Right atrium auricular region (tissue), 2 donors: ENCODE measurements at places on chromosomes 11 and 22. TPM values are rescaled to one million over a fixed set of nuclear protein-coding genes. Genes with fewer than 3 reads are reported as not detected.

GRCh38 chr11:12995188-12995587, 13.9 kb upstream of the RASSF10 start:
- H3K4me3 ChIP-seq = no peak overlapping the region
- H3K36me3 ChIP-seq = no peaks in the 10 kb centered on the region
- H3K27me3 ChIP-seq = no peaks in the 10 kb centered on the region
- H3K4me1 ChIP-seq = no peaks in the 10 kb centered on the region

ABTB2 gene
- 27.4 TPM for total RNA-seq

CD82 gene
- total RNA-seq = 6.8 TPM

- H3K4me1 ChIP-seq = peaks cover 56% of the 10 kb centered on the region
- no peaks in the 10 kb centered on the region for H3K36me3 ChIP-seq
- DNase-seq = peak; percentile 94
- no peak overlapping the region for H3K4me3 ChIP-seq
- H3K27ac ChIP-seq = peak overlapping the region; percentile 73
These were observed 70.2 kb upstream of the EED start for GRCh38 chr11:86174101-86175046.

- H3K27me3 ChIP-seq = peaks cover 3% of the 10 kb centered on the region
- no peak for DNase-seq
- H3K36me3 ChIP-seq = no peaks in the 10 kb centered on the region
- H3K27ac ChIP-seq = no peak overlapping the region
- no peak overlapping the region for H3K4me3 ChIP-seq
These were observed 48.6 kb downstream of the ELFN2 start for GRCh38 chr22:37378642-37379058.

DNA sequence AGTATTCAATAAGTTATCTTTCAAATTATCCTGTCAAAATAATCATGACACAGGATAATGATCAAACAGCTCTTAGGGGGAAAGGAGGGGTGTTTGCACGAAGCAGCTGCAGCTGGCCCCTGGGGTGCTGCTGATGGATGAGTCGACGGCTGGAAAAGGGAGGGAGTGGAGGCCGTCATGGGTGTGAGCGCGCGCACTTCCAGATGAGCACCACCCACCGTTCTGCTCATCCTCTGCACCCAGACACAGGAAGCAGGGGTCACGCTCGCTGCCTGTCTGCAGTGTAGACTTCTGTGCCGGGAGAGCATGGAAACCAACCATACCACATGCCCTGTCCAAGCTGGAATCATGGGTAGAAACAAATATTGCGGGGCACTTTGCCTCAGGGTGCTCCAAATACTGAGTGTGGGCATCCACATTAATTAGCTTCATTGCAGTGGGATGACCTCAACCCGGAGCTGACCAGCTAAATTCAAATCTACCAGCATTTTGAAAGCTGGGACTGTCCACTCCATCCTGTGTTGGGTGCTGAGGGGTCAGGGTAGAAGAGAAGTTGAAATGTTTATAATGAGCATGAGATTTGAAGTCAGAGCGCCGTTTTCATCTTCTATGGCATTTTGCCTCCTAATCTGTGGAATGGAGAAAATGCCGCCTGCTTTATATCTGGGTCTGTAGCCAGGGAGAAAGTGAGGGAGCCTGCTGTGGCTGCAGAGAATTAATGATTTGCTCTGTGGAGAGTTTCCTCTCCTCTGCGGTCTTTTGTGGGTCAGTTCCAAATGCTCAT, 802.4 kb downstream of the TBC1D22A start:
- DNase-seq = peak; percentile 34
- H3K27me3 ChIP-seq = no peaks in the 10 kb centered on the region
- no peak overlapping the region for H3K27ac ChIP-seq
- H3K4me1 ChIP-seq = no peaks in the 10 kb centered on the region

DNA sequence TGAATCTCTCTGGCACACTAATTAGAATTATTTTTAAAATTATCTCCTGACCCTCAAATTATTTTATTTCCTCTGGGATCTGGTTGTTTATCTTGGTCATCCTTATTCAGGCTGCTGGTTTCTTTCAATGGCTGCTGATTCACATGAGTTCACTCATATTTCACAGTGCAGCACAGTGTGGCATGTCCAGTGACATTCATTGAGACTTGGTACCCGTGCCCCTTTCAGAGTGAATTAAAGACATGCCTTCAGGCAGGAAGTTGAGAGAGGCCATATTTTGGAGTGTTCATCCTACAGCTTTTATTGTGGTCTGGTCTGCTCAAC, 13.5 kb downstream of the DCPS start:
- no peaks in the 10 kb centered on the region for H3K36me3 ChIP-seq
- H3K27me3 ChIP-seq = no peaks in the 10 kb centered on the region
- peaks cover 41% of the 10 kb centered on the region for H3K4me1 ChIP-seq
- H3K27ac ChIP-seq = peak overlapping the region; percentile 88
- no peak for DNase-seq

P2RY6 gene
- total RNA-seq = 1.9 TPM

DNA sequence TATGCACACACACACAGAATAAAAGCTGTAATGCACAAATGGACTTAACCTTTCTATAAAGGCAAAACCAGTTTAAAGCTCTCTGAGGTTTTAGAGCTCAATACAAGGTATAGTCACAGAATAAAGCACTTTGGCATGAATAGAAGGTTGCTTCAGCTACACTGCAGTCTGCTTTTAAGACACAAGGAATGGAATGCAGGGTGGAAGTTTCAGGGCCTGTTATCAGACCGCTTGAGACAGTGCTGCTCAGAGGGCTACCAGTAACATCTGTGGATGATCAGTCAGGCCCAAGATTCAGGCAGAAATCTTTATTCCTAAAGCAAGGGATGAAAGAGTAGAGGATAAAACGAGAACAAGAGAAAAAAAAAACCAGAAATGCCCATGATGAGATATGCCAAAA, 46.7 kb downstream of the CD44 start:
- peaks cover 13% of the 10 kb centered on the region for H3K36me3 ChIP-seq
- H3K27ac ChIP-seq = no peak overlapping the region
- no peak for DNase-seq
- H3K27me3 ChIP-seq = no peaks in the 10 kb centered on the region
- no peak overlapping the region for H3K4me3 ChIP-seq
- H3K4me1 ChIP-seq = no peaks in the 10 kb centered on the region

DNA sequence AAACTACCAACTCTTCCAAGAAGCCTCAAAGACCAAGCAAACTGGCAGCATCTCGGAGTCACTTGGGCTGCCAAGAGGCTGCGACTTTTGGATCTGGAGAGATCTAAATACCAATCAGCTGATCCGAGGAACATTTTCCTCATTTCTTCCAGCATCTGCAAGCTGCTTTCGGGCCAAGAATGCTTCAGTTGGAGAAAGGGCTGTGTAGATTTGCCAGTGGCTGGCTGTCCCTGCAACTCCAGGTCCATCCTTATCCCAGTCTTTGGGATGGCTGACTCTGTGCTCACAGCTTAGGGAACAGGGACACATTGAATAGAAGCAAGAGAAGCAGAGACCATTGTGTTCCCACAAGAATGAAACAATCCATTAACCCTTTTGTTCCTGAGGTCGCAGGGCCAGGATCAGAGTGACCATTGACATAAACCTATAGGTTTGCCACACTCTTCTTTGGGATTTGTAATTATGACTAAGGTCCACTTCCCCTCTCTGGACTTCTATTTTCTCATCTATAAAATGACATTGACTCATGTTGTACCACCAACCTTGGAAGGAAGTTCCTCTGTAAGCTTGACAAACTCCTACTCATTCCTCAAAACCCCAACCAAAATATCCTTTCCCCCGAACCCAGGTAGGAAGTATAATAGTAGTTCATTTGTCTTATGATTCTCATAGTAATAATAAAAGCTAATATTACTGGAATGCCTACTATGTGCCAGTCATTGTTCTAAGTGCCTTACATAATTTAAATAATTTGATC, 340.8 kb downstream of the MN1 start:
- H3K4me3 ChIP-seq = no peak overlapping the region
- H3K36me3 ChIP-seq = no peaks in the 10 kb centered on the region
- no peaks in the 10 kb centered on the region for H3K27me3 ChIP-seq
- DNase-seq = peak; percentile 80

- H3K27ac ChIP-seq = no peak overlapping the region
- DNase-seq = no peak
- H3K36me3 ChIP-seq = no peaks in the 10 kb centered on the region
- H3K4me3 ChIP-seq = no peak overlapping the region
These were observed 1.2 kb upstream of the CEP126 start for GRCh38 chr11:101913656-101914055.

- H3K4me1 ChIP-seq = peaks cover 11% of the 10 kb centered on the region
- no peak for DNase-seq
- H3K4me3 ChIP-seq = no peak overlapping the region
- no peaks in the 10 kb centered on the region for H3K27me3 ChIP-seq
- no peak overlapping the region for H3K27ac ChIP-seq
These were observed 33.9 kb upstream of the TEAD1 start for GRCh38 chr11:12640355-12640754.

SF3B2 gene
- total RNA-seq = 62.5 TPM

- H3K4me1 ChIP-seq = no peaks in the 10 kb centered on the region
- no peak overlapping the region for H3K27ac ChIP-seq
- no peaks in the 10 kb centered on the region for H3K36me3 ChIP-seq
- DNase-seq = no peak
- H3K27me3 ChIP-seq = no peaks in the 10 kb centered on the region
- H3K4me3 ChIP-seq = no peak overlapping the region
These were observed 74.7 kb downstream of the MPPED2 start for GRCh38 chr11:30511408-30511807.

CCDC87 gene
- total RNA-seq = 0.86 TPM

C11orf87 gene
- total RNA-seq = not detected

DNA sequence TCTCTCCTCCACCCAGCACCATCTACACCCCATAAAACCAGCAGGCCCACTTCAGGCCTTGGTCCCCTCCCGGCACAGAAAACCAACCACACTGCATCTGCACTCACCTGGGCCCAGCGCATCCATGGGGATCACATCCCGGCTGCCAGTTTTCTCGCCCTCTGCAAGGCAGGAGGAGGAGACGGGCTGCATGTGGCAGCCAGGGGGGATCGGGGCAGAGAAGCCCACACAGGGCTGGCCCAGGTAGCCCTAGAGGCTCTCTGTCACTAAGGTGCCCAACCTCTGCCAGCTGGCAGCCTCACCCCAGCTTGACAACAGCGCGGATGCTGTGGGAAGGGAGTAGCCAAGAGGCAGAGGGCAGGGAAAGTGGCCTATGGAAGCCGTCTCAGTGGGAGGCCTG, 30.6 kb upstream of the TXNRD2 start:
- peaks cover 8% of the 10 kb centered on the region for H3K4me1 ChIP-seq
- no peak overlapping the region for H3K4me3 ChIP-seq
- no peak for DNase-seq
- H3K27me3 ChIP-seq = no peaks in the 10 kb centered on the region

DNA sequence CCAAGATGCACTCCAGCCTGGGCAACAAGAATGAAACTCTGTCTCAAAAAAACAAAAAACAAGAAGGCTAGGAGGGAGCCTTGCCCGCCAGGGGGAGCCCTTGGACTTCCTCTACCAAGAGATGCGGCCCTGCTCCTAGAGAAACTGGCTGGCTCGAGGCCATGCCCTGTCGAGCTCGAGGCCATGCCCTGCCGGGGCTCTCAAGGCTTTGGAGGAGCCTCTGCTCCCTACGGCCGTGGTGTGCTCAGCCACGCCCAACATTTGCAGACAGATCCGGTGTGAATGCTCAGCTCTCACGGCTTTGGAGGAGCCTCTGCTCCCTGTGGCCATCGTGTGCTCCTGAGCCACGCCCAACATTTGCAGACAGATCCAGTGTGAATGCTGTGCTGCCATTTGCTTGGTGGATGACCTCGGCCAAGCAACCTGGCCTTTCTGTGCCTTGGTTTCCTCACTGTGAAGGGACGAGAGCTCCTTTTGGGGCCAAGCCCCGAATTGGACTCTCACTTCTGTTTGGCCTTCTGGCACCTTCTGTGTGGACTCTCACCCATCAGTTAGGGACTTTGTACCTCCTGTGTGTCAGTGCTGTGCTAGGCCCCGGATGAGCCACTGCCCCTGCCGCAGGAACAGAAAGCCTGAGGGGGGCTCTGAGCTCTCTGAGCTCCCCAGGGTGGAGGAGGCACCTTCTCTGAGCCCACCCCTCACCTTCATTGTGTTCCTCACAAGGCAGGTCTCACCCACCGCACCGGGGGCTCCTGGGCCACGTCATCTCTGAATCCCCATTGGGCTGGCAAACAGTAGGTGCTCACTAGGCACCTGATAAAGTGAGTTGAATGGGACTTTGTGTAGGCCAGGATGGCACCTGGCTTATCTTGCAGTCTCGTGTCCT, 14.1 kb downstream of the C11orf24 start:
- DNase-seq = peak; percentile 98
- H3K4me3 ChIP-seq = no peak overlapping the region
- peaks cover 21% of the 10 kb centered on the region for H3K36me3 ChIP-seq
- H3K27ac ChIP-seq = no peak overlapping the region

- no peaks in the 10 kb centered on the region for H3K27me3 ChIP-seq
- H3K4me3 ChIP-seq = no peak overlapping the region
- H3K27ac ChIP-seq = no peak overlapping the region
- no peak for DNase-seq
- H3K36me3 ChIP-seq = no peaks in the 10 kb centered on the region
- no peaks in the 10 kb centered on the region for H3K4me1 ChIP-seq
These were observed 63.0 kb upstream of the ALX4 start for GRCh38 chr11:44372989-44373388.

- DNase-seq = no peak
- H3K27ac ChIP-seq = no peak overlapping the region
- H3K36me3 ChIP-seq = no peaks in the 10 kb centered on the region
- H3K4me3 ChIP-seq = peak overlapping the region; percentile 47
These were observed 965 bp upstream of the PAMR1 start for GRCh38 chr11:35526370-35526792.

CRACR2B gene
- 29.7 TPM for total RNA-seq

GRCh38 chr11:17014321-17014832, at the start of gene PLEKHA7:
PLEKHA7 (minus strand) TSS chr11:17014414; CDS start chr11:17014401, 13 bp downstream.
- no peak for DNase-seq
- no peaks in the 10 kb centered on the region for H3K27me3 ChIP-seq
- H3K4me3 ChIP-seq = peak within 1 kb of the TSS; percentile 85
- peaks cover 7% of the 10 kb centered on the region for H3K4me1 ChIP-seq
- no peaks in the 10 kb centered on the region for H3K36me3 ChIP-seq
- peak within 1 kb of the TSS; percentile 66 for H3K27ac ChIP-seq

FOLR2 gene
- total RNA-seq = 10.8 TPM

- no peaks in the 10 kb centered on the region for H3K27me3 ChIP-seq
- H3K36me3 ChIP-seq = peaks cover 58% of the 10 kb centered on the region
- peak overlapping the region; percentile 95 for H3K27ac ChIP-seq
- H3K4me3 ChIP-seq = no peak overlapping the region
- DNase-seq = no peak
These were observed 2.8 kb downstream of the RIC8A start for GRCh38 chr11:210122-210802.

OR52H1 gene
- not detected for total RNA-seq

GRCh38 chr11:12778240-12778905, 104.2 kb downstream of the TEAD1 start:
- H3K4me1 ChIP-seq = no peaks in the 10 kb centered on the region
- H3K4me3 ChIP-seq = no peak overlapping the region
- no peaks in the 10 kb centered on the region for H3K36me3 ChIP-seq
- H3K27ac ChIP-seq = no peak overlapping the region

GRCh38 chr11:130831506-130831905, 84.8 kb downstream of the SNX19 start:
- no peaks in the 10 kb centered on the region for H3K36me3 ChIP-seq
- DNase-seq = no peak
- H3K27me3 ChIP-seq = no peaks in the 10 kb centered on the region
- H3K27ac ChIP-seq = no peak overlapping the region
- peaks cover 37% of the 10 kb centered on the region for H3K4me1 ChIP-seq

- no peaks in the 10 kb centered on the region for H3K36me3 ChIP-seq
- H3K27me3 ChIP-seq = no peaks in the 10 kb centered on the region
- no peaks in the 10 kb centered on the region for H3K4me1 ChIP-seq
- no peak overlapping the region for H3K27ac ChIP-seq
- no peak for DNase-seq
These were observed 26.9 kb upstream of the CAT start for GRCh38 chr11:34411791-34412190.
